ENCODE measurements at places on chromosomes 2 and 18. TPM values are rescaled to one million over a fixed set of nuclear protein-coding genes. Genes with fewer than 3 reads are reported as not detected.

Gene ANKRD39
- total RNA-seq, result 4.7 TPM

Gene PLA2R1
- total RNA-seq, result 0.70 TPM

Gene MERTK
- 9.0 TPM for total RNA-seq

Gene HNRNPLL
- total RNA-seq, result 18.3 TPM

GRCh38 chr2:29110916-29111535, 4.2 kb upstream of the CLIP4 start:
- DNase-seq, result no peak
- no peak overlapping the region for H3K4me3 ChIP-seq
- no peaks in the 10 kb centered on the region for H3K36me3 ChIP-seq

GRCh38 chr2:54940723-54941122, 109.5 kb downstream of the RTN4 start:
- no peaks in the 10 kb centered on the region for H3K27me3 ChIP-seq
- H3K4me1 ChIP-seq, result no peaks in the 10 kb centered on the region
- no peak overlapping the region for H3K27ac ChIP-seq
- H3K36me3 ChIP-seq, result no peaks in the 10 kb centered on the region

- DNase-seq, result no peak
- peaks cover 8% of the 10 kb centered on the region for H3K4me1 ChIP-seq
- H3K4me3 ChIP-seq, result no peak overlapping the region
- H3K27me3 ChIP-seq, result no peaks in the 10 kb centered on the region
Measured at GRCh38 chr18:48159816-48160215, 229.4 kb upstream of the SMAD2 start.

DNA sequence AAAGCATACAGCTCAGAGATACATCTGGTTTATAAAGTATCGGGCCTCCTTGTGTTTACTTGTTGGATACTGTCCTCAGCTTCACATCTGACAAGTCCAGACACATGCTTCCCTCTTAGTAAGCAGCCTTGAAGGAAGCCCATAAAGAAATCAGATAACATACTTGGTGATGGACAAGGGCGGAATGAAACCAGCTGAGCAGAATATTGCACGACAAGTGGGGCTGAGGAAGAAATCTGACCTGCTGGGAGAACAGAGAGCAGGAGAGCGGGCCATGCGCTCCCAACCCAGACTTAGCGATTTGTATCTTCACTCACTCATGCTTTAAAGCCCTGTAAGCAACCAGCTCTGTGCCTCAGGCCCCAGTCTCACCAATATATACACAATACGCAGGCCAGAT, 208.4 kb downstream of the CDH20 start:
- no peaks in the 10 kb centered on the region for H3K36me3 ChIP-seq
- H3K4me3 ChIP-seq, result no peak overlapping the region
- no peaks in the 10 kb centered on the region for H3K27me3 ChIP-seq
- no peak overlapping the region for H3K27ac ChIP-seq
- no peak for DNase-seq
- no peaks in the 10 kb centered on the region for H3K4me1 ChIP-seq
